ENCODE measurements at places on chromosomes 5 and 9.

DNA sequence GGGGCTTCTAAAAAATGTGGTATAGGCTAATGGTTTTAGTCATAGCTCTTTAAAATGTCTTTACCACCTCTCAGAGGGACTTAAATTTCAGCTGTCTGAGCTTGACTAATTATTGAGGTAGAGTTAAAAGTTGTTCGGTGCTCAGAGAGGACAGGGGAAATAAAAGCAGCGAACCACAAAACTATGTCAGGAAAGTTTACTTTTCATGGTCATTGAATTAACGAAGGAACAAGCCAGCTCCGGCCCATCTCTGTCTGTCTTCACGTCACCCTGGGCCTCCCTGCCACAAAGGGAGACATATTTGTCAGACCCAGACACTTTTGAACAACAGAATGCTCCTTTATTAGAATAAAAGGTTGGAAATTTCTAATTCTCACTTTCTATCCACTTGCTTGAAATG is 98.8 kb upstream of the EFNA5 start:
- no peak for DNase-seq

GRCh38 chr5:116442095-116442534 is 132.5 kb downstream of the SEMA6A start:
- no peak for DNase-seq

DNA sequence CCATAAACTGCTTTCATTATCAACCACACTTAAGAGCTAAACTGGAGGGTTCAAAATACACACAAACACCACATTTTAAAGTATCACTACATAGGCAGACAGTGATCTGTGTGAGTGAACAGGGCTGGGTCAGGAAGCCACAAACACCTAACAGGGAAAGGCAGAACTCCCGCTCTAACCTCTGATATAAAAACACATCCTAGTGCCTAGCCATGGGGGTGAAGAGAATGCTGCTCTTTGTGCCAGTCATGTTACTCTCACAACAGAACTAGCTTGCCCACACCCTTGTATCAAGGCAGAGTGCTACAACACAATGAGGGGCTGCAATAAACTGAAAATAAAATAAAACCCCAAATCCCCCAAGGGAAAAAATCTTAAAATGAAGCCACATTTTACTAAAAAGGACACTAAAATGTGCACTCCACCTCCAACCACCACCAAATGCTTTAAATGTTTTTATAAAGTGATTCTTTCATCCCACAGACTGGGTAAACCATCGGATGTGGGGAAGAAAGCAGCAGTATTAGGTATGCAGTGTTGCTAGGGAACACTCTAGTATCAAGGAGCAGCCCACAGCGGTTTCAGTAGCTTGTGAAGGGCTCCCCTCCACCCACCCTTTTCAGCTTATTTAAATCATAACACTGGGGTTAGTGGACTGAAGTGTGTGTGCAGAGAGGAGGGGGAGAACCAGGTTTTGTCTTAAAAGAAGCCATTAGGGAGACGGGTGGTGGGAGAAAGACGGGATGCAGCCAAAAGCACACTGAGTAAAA is 64.5 kb downstream of the TMEM161B start:
- DNase-seq: no peak

GRCh38 chr9:111559000-111559610 is 34.1 kb downstream of the ZNF483 start:
- no peak for DNase-seq

GRCh38 chr5:147760086-147760875 is 22.2 kb downstream of the JAKMIP2 start:
- DNase-seq: no peak

DNA sequence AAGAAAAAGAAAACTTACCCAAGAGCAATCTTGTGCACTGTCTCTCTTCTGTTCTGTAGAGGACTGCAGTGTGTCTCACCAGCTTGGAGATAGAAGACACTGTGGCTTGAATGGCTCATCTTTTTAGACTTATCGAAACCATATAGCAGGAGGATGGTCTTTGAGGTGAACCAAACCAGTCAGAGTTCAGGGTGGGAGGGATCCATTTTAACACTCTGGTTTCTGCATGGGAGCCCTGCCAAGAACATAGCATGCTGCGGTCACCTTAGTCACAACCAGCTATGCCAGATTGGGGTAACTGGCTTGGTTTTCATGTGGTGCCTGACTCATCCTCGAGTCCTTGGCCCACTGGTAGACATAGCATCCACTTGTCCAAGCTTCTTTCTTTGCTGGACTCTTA is 135.1 kb downstream of the PAPPA start:
- DNase-seq: no peak

GRCh38 chr5:32241034-32241783 is 67.1 kb upstream of the GOLPH3 start:
- DNase-seq: no peak

DNA sequence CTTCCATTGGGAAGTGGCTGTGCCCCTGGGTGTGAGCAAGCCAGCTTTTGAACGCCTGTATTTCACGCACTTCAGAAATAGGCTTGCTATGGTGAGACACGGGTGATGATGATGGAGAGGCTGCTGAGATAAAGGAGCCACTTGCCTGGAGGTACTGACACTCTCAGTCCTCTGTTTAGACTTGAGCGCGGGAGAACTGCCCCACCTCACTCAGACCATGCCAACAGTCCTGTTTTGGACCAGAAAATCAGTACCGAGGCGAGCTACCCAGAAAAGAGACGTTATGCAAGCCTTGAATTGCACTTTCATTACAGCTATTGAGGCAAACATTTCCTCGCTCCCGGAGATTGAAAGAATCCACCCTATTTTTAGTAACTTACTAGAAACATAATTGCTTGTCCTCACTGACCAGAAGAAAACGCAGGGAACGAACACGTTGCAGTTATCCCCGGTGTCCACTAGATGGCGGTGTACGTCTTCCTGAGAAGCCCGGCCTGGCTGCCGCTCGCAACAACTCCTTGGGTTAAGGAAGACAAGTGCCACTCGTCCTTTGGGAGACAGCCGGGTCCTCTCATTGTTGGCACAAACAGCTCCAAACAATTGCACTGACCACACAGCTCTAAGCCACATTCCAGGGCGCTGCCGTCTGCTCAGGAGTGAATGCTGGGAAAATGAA is 142.4 kb downstream of the PSAT1 start:
- DNase-seq: no peak

DNA sequence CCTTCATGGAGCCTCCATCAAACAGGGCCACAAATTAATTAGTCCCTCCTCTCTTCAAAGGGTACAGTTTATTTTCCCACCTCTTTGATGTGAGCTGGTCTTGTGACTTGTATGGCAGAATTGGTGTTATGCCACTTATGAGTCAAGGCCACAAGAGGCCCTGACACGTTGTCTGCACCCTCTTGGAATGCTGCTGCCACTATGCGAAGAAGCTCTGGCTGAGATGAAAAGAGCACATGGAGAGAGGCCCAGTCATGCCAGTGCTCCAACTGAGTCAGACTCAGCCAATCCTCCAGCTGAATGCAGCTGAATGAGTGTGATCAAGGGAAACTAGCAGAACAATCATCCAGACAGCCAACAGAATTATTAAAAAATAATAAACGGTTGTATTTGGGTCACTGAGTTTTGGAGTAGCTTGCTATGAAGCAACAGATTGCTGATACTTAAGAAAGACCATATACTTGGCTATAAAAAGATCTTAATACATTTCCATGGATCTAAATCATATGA is 128.3 kb downstream of the MARCHF11 start:
- no peak for DNase-seq

DNA sequence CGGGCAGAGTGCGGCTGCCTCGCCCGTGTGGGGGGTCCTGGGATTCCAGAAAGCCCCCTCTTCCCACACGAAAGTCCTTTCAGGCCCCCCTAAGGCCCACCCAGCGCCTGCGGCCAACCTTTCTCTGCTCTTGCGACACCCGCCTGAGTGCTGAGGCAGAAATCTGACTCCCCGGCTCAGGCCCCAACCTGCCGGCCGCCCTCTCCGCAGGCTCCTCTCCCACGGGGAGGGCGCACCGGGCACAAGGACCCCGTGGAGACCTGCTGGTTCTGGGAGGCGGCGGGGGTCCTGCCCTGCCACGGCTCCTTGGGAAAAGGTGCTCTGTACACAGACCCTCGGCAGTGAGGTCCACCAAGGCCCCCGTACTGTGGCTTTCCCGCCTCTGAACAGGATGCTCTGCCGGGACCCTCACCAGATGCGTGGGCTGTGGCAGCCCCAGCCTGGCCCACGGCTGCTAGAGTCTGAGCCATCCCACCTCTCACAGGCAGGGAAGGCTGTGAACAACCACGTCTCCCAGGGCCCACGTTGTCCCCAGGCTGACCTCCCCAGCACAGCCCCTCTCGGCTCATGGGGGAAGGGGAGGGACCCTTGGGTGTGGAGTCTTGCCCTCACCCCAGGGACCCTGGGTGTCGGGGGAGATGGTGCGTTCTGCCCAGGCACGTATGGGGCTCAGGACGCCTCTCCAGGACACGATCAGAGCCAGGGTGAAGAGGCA is 41.5 kb upstream of the EGFL7 start:
- DNase-seq: no peak

DNA sequence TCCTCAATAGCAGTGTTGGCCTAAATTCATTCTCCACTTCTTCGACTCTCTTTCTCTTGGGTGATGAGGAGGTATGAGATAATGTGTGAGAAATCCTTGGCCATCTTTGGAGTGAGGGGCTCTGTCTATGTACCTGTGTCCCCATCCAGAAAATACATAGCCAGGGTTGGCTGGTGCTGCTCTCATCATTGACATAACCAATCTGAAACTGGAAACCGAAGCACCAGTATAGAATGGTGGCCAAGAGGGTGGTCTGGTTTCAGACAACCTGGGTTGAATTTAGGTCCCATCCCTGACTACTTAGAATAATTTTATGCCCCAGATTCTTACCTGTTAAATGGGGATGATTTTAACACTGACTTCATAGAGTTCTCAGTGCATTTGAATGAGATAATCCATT is 208.1 kb downstream of the ARHGAP26 start:
- DNase-seq: no peak

DNA sequence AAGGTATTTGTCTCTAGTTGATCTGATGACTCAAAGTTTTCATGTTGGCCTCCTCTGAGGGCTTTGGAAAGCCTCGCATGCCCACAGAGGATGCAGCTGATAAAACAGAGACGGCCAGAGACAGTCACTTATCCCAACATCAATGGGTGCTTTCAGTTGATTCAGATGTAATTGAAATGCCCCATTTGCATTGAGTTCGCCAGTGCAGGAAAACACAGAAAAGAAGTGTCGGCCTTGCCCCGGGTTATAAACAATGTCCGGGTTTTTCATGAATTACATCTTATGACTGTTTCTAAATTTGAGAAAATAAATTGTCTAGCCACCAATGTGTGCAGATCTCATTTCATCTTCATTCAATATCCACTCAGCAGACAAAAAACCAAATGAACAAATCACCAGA is 42.2 kb upstream of the ICE1 start:
- DNase-seq: no peak

- no peak for DNase-seq
Measured at GRCh38 chr9:79026316-79026715, 545.4 kb upstream of the TLE4 start.

DNA sequence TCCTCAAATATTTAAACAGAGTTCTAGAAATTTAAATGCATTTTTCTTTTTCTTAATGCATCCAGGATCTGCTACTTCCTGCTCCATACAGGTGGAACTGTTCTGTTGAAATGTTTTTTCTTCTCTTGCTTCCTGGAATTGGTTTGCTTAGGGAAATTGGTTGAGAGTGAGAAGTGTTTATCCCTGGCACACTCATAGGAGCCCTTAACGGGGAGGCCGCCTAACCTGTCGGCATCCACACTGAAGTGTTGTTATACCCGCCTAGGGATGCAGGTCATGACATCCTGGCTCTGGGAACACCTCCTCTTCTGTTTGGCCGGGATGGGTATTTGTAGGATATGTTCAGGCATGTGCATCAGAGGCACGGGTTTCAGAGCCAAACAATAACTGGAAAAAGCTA is 239.7 kb downstream of the GADD45G start:
- DNase-seq: no peak

- no peak for DNase-seq
Measured at GRCh38 chr9:96399325-96399633, 15.8 kb upstream of the SLC35D2 start.

DNA sequence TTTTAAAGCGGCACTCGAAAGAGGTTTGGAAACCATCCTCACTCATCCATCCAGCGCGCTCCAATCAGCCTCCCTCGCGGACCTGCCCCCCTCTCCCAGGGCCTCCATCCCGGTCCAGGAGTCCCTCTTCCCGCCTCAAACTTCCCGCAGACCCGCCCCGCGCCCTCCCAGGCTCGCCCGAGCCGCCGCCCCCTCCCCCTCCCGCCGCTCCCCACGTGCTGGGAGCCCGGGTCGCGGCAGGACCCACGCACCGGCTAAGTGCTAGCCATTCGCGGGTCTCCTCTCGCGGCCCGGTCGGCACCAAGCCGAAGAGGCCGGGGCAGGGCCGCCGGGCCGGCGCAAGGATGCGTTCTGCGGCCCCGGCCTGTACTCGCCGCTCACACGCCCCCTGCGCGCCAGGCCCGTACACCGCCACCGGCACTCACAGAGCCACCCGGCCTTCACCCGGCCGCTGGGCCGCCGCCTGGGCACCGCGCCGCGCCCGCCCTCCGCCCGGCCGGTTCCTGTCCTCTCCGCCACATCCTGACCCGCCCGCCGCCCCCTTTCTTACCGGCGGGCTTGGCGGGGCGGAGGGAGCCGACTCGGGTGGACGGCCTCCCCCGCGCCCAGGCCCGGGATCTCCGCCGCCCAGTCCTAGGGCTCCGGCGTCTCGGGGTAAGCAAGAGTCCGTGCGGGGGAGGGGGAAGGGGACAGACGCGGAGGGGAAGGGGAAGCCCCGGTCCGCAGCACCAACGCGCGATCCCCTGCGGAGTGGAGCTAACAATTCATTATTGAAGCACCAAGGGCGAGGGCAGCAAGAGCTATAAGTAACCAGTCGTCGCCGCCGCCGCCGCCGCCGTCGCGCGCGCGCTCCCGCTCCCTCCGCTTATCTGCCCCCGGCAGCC is 576 bp downstream of the CHD1 start:
- DNase-seq: peak; percentile 69

- DNase-seq: no peak
Measured at GRCh38 chr5:165940541-165940940, 2350.9 kb upstream of the WWC1 start.

DNA sequence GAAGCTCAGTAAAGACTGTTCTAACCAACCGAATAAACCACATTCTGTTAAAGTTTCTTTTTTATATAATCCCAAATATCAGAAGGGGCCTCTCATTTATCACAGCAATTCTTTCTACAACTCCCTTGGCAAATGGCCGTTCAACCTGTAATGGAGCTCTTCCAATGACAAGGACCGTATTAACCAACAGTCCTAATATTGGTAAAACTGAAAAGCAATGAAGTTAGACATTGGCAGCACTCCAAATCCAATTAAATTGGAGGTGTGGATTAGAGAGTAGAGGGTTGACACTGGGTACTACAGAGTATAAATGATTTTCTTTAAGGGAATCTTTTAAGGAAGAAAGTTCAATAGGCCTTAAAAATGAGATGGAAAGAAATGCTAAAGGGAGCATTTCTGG is 842 bp downstream of the TMED7 start:
- DNase-seq: no peak
